Stimulated activated CD8-positive, alpha-beta memory T cell treated with anti-CD3 and anti-CD28 coated beads, Interleukin-4, amount 100 ng/mL, for 24 hours (primary cell): ENCODE measurements at places on chromosomes 7 and 10.

GRCh38 chr10:91700788-91701444 lies 68.0 kb upstream of the PPP1R3C start:
- no peak for DNase-seq

GRCh38 chr10:106625751-106626150 lies 538.8 kb downstream of the SORCS1 start:
- no peak for DNase-seq

GRCh38 chr10:15242261-15242840 lies 73.9 kb upstream of the NMT2 start:
- no peak for DNase-seq

DNA sequence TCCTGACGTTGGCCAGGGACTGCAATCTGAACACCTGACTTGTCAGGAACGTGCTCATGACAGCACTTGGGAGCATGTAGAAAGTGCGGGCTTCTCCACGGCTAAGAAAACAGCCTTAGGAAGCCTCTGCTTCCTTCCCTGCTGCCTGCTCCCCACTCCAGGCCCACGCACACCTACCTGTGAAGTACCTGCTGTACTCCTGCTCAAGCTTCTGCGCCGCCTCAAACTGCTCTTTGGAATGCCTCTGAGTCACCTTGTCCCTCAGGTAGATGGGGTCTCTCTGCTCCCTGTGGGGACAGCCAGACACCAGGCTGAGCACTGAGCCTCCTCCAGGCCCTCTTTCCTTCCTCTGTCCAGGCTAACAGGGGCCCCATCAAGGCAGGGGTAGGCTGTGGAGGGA lies 132.7 kb downstream of the DLG5 start:
- no peak for DNase-seq

DNA sequence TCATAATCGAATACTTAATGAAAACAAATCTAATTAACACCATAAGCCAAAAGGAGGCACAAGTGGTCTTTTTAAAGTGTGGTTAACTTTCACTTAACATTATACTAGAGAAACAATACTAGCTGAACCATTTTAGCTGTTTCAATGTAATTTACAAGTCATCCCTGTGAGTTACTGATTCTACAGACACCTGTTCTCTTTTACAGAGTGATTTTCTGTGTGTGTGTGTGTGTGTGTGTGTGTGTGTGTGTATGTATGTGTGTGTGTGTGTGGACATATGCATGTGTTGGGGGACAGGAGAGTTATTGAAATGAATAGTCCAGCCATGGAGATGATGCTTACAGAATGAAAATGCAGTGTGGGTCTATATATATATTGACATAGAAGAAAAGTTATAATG lies 200.2 kb downstream of the DNAJC1 start:
- no peak for DNase-seq

GRCh38 chr7:65983965-65984658 lies 2.1 kb upstream of the GUSB start:
- DNase-seq, result no peak

- DNase-seq, result no peak
These were observed 928 bp downstream of the COMTD1 start for GRCh38 chr10:75234683-75235374.

DNA sequence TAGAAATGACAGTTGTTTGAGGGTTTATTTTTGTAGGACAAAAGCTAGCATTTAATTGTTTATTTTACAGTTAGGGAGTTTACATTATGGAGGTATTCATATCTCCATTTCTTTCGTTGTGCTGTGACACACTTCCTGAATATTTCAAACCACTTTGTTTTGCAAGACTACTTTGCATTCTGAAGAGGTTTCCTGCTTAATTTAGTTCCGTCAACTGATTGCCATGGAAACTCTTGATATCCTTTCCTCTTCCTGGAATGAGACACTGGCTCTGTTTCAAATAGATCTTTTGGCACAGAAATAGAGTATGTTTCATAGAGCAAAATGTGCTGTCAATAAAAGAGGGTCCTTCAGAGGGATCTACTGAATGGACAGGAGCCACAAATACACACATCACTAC lies 159.5 kb upstream of the AGR3 start:
- DNase-seq, result no peak

- no peak for DNase-seq
These were observed 13.1 kb downstream of the BRAT1 start for GRCh38 chr7:2542011-2542915.

DNA sequence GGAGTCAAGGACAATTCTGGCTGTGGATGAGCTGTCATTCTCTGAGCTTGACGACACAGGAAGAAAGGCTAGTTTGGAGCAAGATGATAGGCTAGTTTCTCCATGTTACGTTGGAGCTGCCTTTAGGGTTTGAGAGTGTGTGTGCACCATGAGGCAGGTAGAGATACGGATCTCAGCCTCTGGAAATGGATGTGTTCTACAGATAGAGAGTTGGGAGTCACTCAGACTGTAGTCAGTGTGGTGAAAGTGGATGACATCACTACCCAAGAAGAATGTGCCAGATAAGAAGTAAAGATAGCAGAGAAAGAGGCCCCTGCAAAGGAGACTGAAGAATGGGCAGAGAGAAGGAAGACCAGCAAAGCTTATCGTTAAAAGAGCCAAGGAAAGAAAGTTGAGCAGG lies 42.4 kb downstream of the PNLIPRP3 start:
- DNase-seq, result no peak

GRCh38 chr10:17062009-17062408 lies 67.6 kb downstream of the CUBN start:
- DNase-seq, result no peak

GRCh38 chr7:22859641-22860290 lies 37.1 kb upstream of the TOMM7 start:
- DNase-seq, result no peak

GRCh38 chr10:29011516-29011915 lies 277.4 kb upstream of the LYZL1 start:
- DNase-seq, result no peak

DNA sequence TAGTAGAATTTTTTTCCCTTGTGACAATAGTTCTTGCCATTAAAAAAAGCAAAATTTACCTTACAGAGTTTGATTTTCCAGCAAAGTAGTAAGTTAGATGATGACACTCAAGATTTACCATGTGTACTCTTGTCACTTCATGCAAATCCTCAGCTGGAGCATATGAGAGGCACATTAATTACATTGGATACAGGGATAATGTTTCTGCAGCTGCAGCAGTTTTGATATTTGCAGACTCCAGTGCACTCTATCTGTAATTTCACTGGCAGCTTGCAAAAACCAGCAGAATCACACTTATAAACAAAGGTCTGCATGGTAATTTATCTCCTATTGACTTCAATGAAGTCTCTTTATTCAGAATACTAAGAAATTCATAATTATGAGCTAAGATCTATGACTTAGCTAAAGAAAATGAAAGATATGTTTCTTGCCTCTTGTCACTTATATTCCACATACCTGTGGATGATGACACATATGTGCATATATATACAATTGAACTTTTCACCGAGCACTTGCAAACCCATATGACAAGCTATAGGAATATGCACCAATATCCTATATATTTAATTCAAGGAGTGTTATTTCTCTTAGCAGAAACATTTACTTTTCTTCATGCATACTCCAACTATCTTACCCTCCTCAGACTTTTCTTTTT lies 530.6 kb downstream of the PHTF2 start:
- DNase-seq, result no peak

GRCh38 chr7:6658618-6659345 lies 21.7 kb downstream of the ZNF316 start:
- no peak for DNase-seq

- no peak for DNase-seq
These were observed 23.1 kb upstream of the JAZF1 start for GRCh38 chr7:28203508-28204240.

DNA sequence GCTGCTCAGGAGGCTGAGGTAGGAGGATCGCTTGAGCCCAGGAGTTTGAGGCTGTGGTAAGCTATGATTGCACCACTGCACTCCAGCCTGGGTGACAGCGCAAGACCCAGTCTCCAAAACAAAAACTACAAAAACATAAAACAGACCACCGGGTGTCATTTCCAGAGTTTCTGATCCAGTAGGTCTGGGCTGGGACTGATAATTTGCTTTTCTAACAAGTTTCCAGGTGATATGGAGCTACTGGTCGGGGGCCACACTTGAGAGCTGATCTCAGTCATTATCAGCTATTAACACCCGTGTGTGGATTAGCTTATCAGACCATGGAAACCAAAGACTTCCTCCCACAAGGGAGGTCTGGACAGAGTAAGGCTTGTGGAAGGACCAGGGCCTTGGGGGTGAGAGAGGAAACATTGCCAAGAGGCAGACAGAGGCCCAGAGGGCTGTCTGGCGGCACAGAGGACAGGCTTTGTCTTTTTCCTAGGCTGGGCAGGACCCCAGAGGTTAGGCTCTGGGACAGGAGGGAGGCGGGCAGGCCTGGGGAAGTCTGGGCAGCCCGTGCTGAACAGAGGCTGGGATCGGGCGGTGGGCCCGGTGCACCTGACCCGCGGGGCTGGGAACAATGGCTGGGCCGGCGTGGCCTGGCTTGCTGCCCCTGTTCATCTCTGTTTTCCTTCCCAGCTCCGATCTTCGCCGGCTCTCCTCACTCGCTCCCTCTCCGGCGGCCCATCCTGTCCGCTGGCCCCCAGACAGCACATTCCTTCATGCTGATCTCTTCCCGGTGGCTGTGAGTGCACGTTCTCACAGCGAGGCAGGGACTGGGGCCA lies 25.2 kb downstream of the TMEM270 start:
- DNase-seq, result no peak

DNA sequence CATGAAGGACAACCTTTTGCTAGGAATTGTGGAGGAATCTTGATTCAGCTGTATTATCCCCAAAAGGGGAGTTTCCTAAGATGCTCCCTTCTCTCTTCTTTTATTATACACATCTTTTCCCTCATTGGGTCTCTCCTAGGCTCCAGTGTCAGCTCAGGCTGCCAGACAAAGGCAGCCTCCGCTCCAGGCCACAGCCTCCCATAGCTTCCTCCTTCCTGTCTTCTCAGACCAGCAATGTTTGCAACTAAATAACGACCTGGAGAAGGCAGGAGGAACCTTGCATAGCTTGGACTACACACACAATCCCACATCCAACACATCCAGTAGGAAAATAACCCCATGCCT lies 12.3 kb downstream of the SFXN3 start:
- DNase-seq, result no peak

DNA sequence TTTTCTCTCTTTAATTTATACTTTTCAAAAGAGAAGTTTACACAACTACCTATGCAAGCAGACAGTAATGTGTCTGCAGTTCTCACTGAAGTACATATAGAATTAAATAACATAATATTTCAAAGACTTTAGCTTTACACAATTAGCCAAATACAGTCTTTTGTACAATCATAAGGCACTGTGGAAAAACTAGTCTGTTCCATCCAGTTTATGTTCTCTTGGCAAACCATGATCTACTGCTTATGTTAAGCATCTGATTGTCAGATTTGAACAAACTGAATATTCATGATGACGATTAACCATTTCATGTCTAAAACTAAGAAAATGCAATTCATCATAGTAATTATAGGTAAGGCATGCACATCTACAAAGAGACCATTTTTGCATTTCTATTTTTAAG lies 842 bp downstream of the SEMA3A start:
- no peak for DNase-seq

- DNase-seq, result no peak
These were observed 43.2 kb downstream of the SH2D4B start for GRCh38 chr10:80580638-80581468.

GRCh38 chr10:132328738-132329137 lies 3.3 kb upstream of the LRRC27 start:
- DNase-seq, result no peak

DNA sequence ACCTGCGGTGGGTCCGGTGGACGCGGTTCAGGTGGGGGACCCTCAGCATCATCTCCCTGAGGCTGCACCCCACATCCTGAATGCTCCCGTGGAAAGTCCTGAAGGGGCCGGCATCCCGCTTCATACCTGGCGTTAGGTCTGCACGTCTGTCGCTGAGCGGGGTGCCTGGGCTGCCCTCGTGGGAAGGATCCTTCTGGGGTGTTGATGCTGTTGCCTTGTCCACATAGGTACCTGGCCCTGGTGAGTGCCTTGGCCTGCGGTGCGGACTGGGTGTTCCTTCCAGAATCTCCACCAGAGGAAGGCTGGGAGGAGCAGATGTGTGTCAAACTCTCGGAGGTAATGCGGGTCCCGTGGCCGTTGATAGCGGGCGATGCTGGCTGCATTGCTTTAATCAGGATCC lies 37.8 kb downstream of the PFKP start:
- no peak for DNase-seq

GRCh38 chr7:8564281-8564680 lies 130.9 kb downstream of the NXPH1 start:
- no peak for DNase-seq

- DNase-seq, result peak; percentile 99
These were observed at the start of gene ESYT2 for GRCh38 chr7:158829342-158830210. Gene ESYT2 (minus strand): TSS chr7:158829509. CDS start chr7:158829418, 91 bp downstream.

DNA sequence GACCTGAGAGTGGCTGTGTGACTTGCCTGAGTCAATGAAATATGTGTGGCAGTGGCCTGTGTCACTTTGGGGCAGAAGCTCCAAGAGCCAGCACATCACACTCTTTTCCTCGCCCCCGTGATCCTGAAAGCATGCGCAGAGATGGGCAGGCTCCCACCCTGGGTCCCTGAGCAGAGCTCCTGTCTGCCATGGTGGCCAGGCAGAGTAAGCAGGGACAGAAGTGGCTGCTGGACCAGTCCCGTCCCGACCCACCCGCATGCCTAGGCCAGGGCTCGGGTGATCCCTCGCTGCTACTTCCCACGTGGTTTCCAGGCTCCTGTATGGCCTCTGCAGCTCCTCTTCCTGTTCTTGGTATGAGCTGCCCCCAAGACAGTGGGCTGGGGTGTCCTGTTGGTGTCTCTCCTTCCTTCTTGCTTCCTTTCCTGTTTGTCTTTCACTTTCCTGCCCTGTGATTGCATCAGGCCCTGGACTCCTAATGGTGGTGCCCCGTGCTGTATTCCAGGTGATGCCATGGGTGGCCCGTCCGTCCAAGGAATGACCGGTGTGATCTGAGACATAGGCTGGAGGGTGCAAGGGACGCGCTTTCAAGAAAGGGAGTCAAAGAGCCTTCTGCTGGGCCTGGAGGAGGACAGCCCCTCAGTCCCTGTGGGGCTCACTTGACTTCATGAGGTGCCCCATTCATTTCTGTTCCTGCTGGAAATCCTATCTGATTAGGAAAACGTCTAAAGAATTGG lies 71.4 kb upstream of the SHH start:
- DNase-seq, result no peak

DNA sequence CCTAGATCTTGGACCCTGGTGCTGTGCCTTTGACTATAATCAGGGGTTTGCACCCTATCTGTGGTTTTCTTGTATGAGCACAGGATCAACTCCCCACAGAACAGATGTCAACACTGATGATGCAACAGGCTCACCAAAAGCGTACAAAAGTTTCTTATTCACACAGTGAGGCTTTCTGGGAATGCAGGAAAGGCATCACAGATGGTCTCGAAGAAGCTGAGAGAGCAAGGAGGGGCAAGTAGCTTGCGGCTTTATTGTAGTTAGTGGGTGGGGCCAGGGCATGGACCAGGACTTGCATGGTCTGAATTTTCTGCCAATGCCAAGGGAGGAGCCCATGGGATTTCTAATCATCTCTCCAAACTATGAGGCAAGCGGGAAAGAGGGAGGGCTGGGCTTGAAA lies 46.2 kb downstream of the SEC61G start:
- no peak for DNase-seq

- no peak for DNase-seq
These were observed 38.8 kb upstream of the PDZD8 start for GRCh38 chr10:117413928-117414618.

GRCh38 chr10:79561257-79561656 lies 1.1 kb upstream of the SFTPA2 start:
- no peak for DNase-seq

GRCh38 chr7:40551685-40552576 lies 417.1 kb downstream of the SUGCT start:
- no peak for DNase-seq
